ENCODE measurements at places on chromosomes 3 and 15. TPM values are rescaled to one million over a fixed set of nuclear protein-coding genes. Genes with fewer than 3 reads are reported as not detected.

The SLC51B gene
- not detected for total RNA-seq

The POC1A gene
- total RNA-seq, result 10.6 TPM

The FANCI gene
- total RNA-seq, result 25.8 TPM

The NEO1 gene
- 5.7 TPM for total RNA-seq

The LOXL1 gene
- 12.1 TPM for total RNA-seq

The LIPH gene
- 9.6 TPM for total RNA-seq

The SAXO2 gene
- total RNA-seq, result 0.49 TPM

Measured in airway epithelial cell (primary cell).